AML-193 (cell line): ENCODE measurements at places on chromosomes 1 and 21.

GRCh38 chr1:5734996-5735395 is 257.2 kb downstream of the NPHP4 start:
- DNase-seq = no peak

GRCh38 chr1:198316546-198317100 is 159.8 kb downstream of the NEK7 start:
- no peak for DNase-seq

GRCh38 chr21:28336314-28336713 is 656.4 kb downstream of the LTN1 start:
- no peak for DNase-seq

GRCh38 chr1:169326956-169327268 is 40.7 kb downstream of the NME7 start:
- DNase-seq = peak; percentile 14

DNA sequence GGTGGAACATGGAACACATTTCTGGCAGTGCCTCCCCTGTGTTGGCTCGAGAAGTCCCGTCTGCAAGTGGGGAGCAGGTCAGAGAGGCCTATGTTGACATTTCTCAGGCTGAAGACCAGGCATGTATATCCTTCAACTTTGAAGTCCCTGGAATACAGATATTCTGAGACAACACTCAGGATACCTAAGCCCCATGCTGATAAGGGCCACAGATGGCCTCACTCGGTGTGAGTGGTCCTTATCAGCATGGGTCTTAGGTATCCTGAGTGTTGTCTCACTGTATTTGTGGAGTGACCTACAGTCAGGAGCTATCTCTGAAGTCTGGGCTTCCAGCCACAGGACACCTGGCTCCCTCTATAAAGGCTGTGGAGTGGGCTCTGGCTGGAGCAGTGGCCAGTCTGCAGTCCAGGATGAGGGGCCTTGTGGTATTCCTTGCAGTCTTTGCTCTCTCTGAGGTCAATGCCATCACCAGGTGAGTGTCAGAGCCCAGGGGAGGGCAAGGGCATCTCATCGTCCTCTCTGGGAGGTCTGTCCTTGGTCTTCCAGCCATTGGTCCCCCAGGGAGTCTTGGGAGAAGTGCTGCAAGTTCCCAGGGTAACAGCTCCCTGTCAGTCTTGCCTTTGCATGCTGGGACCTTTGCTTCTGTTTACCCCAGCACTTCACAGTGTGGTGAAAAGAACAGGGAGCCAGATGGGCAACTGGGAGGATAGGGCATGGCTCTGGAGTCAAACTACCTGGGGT is 29.6 kb downstream of the PROK1 start:
- DNase-seq = no peak

DNA sequence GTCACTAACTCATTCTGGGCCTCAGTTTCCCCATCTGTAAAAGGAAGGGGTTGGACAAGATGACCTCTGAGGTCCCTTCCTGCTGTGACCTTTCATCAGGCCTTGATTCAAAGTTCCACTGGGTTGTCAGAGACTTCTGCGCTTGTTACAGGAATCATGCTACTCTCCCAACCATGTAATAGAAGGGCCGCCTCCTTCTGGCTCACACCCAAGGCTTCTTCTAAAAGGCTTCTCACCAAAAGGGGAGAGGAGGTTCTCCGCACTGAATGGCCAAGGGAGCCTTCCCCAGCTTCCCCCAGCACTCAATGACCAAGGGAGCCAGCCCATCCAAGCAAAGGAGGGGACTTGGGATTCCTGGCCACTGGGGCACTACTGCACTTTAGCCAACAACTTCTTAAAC is 42.7 kb downstream of the GRHL3 start:
- DNase-seq = no peak

- DNase-seq = no peak
These were observed 37.5 kb downstream of the XCL2 start for GRCh38 chr1:168506204-168506819.

DNA sequence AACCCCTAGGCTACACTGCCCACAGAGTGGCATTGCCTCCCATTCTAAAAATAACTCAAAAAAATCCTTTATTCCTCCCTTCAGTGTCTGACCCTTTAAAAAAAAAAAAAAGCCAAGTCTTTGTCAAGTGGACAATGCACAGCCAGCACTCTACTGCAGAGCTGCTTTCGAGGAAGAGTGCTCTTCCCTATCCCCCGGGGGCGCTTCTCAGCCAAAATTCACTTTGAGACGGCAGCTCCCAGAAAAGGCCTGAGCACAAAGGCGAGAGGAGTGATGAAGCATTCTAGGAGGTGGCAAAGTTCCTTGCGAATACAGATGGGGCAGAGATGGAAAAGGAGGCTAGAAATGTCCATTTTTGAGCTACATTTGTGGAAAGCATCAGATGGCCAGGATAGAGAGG is 23.3 kb downstream of the EPHA10 start:
- no peak for DNase-seq

- no peak for DNase-seq
These were observed 24.1 kb downstream of the METTL13 start for GRCh38 chr1:171805395-171806115.

GRCh38 chr1:53326598-53327181 is 1.2 kb downstream of the LRP8 start:
- DNase-seq = no peak

- no peak for DNase-seq
These were observed 27.5 kb downstream of the PRMT2 start for GRCh38 chr21:46662765-46663500.

GRCh38 chr21:16496609-16497008 is 766.8 kb downstream of the USP25 start:
- DNase-seq = no peak

- DNase-seq = no peak
These were observed 97.6 kb downstream of the VAV3 start for GRCh38 chr1:107867422-107867821.

DNA sequence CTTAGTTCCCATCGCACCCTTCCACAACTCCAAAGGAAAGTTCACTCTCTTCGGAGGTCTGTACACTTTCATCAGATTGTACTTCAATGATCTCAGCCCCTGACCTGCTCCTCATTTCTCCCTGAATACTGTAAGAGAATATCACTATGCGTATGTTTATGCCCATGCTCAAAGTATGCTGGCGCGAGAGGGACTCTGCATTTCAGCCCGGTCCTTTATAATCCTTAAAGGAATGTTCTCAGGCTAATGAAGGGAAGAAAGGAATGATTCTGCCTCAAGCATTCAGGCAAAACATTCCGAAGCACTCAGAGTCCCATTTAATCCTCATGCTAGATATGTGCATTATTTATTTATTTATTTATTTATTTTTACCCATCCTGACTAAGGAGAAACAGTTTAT is 76.8 kb downstream of the PLD5 start:
- no peak for DNase-seq

GRCh38 chr1:191453487-191453886 is 704.8 kb upstream of the RGS18 start:
- no peak for DNase-seq

GRCh38 chr1:207808911-207809555 is 57.2 kb downstream of the CD46 start:
- DNase-seq = no peak

DNA sequence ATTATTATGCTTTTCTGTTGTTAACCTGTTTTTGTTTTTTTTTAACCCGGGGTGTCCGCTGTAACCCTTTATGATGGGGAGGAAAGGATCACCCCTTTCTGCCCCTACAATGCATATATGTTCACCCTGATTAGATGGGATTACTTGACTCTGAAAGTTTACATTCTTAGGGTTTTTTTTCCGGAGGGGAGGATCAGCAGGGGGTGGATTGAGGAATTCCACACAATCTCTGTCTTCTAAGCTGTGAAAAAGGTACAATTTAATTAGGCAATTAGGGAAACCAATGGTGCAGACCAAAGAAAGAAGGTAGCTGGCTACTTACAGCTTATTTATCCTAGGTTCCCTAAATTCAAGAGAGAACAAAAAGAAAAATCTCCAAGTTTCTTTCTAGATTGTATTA is 58.3 kb downstream of the EDEM3 start:
- no peak for DNase-seq

DNA sequence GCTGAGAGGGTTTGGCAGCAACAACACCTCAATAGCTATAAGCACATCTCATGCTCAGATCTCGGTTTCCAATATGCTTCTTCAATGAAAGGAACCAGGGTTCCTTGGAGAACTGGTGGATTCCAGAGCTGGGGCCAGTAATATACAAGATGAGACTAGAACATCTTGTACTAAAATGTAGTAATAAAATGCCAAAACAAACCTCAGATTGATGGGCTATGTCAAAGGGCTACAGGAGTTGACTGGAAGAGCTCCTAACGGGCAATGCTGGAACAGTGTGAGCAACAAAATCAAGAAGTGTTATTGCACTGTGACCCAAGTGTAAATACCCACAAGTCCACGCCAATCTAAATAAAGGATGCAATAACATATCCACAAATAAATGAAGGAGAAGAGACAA is 26.1 kb upstream of the SLC19A1 start:
- DNase-seq = no peak

DNA sequence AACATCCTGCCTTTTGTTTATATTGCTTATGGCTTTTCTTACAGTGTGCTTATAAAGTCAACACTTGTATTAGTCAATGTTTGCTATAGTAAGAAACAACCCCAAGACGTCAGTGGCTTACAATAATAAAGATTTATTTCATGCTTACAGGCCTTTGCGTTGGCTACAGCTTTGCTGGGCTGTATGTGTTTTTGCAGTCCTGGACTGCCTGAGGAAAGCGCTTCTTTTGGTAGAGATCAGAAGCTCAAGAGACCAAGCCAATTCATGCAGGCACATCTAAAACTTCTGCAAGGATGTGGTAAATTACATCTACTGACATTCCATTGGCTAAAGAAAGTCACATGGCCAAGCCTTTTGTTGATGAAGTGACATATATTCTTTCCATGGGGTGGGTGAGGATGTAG is 17.5 kb upstream of the PRKAA2 start:
- DNase-seq = no peak

DNA sequence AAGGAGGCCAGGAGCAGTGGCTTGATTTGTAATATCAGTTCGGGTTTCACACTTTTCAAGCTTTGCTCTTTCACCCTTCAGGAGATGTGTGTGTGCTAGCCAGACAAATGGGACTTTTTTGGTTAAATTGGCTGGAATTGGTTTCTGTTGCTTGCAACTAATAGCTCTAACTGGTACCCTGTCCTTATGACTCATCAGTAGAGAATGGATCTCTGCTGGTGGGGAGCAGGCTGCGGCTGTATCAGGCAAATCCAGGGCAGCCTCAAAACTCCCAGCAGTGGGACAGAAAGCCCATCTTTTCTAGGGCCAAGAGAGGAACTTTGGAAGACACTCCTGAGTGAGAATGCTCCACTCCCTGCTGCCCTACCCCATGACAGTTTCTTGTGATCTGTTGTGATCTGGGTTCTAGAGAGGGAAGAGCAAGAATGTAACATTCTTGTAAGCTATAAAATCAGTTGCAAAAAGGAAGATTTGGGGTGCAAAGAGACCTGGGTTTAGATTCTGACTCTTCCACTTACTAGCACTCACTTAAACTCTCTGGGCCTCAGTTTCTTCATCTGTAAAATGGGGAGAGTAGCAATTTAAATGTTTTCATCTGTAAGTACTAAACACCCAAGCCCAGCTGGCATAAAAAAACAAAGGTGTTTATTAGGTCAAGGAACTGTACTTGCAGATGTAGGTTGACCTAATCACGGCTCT is 257.0 kb upstream of the TMEM51 start:
- no peak for DNase-seq

DNA sequence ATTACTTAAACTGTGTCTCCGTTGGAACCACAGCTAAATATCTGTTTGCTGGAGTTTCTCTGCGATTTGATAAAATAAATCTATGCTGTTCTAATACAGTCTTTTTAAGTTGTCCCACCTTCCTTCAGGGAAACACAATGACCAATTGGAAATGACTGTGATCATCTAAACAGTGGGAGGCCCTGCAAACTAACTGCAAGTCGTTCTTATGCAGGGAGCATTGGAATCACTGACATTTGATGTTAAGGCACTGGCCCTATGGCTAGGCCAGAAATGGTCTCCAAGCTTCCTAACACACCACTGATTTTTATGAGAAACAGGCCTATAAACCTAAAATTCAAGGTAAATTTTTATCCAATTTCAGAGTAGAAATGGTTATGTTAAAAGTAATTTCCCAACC is 645.2 kb downstream of the LMO4 start:
- DNase-seq = no peak

DNA sequence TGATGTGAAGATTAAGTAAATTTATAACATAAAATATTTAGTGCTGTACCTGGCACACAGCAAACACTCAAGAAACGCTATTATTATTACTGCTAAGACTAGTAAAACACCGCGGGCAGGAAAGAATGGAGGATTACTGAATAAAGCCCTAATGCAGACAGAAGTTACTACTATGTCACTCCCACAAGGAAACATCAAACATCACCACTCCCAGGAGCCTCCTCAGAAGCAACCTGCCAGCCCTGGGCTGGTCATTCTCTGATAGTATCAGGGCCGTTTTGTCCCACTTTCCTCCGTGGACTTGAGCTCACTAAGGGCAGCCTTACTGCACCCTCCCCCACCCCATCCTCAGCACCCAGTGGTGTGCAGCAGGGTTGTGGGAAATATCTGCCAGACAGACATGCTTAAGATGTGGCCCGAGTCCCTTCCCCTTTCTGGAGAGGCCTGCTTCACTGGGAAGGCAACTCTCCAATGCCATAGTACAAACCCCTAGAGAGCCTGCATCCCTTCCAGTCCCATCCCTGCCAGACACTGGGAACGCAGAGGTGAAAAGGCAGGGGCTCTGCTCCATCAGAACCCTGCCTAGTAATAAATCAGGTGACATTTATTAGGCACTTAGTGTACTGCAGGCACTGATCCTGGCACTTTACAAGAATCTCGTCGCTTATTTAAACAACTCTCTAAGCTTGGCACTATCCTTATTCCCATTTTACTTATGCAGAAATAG is 41.7 kb upstream of the ECE1 start:
- DNase-seq = no peak

DNA sequence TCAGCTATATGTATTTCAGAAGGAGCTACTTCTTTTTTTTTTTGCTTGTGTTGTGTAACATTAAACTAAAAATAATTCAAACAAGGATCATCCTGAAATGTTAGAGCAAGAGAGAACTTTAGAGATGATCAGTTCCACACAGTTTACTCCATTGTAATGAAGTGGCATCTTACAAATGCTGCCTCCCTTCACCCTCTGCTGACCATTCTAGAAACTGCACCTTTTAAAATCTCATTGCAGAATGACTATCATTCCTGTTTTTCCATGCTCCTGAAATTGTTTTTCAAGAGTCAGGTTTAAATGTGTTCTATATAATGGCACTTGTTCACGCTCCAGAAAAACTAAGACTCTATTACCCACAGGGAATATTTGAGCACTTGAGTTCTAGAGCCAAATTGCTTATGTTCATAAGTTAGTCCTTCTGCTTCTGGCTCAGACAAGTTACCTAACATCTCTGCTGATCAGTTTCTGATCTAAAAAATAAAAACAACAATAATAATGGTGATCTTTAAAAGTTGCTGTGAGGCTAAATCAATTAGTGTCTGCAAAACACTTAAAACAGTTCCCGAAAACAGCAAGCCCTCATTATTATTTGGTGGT is 21.5 kb upstream of the SLC44A5 start:
- DNase-seq = peak; percentile 13

GRCh38 chr1:13556224-13556764 is 27.3 kb upstream of the PDPN start:
- DNase-seq = no peak

- DNase-seq = no peak
These were observed 136.6 kb upstream of the CD34 start for GRCh38 chr1:208047476-208047934.
